ENCODE measurements at places on chromosomes 3 and 15.

DNA sequence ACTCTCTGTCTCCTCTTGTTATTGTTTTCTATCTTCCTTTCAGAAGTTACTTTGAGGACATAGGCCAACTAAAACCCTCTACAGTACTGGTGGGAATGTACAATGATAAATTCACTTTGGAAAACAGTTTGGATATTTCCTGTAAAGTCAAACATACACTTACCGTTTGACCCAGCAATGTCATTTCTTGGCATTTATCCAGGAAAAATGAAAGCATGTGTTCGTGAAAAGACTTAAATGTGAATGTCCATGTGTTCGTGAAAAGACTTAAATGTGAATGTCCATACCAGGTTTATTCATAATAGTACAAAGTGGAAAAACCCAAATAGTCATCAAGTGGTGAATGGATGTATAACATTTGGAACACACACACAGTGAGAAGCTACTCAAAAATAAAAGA is 361.5 kb upstream of the DPH6 start:
- DNase-seq = no peak

DNA sequence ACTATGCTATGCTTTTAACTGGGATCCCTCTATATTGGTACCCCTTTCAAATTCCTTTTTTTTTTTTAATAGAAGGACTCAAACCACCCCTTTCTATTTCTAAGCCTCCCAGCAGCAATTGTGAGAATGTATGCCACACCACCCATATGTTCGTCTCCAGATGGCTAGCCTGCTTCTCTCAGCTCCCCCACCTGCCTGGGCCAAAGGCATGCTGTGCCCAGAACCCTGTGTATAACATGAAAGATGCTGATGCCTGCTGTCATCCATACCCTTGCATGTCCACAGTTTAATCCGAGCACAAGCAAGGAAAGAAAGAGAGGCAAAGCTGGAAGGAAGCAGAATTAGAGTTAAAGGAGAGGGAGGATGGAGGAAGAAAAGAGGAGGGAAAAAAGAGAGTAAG is 159.5 kb upstream of the CNTN6 start:
- no peak for DNase-seq

GRCh38 chr3:143078883-143079282 is 40.7 kb upstream of the CHST2 start:
- DNase-seq = no peak

GRCh38 chr3:141804447-141804777 is 41.2 kb downstream of the GRK7 start:
- no peak for DNase-seq

- no peak for DNase-seq
Measured at GRCh38 chr15:100920516-100921135, 1.5 kb downstream of the LRRK1 start.

GRCh38 chr15:40279437-40280141 is 3.3 kb downstream of the ANKRD63 start:
- peak; percentile 87 for DNase-seq

Data from GM23338 (cell line).